Small intestine (tissue), 16 donors: ENCODE measurements at places on chromosomes 7 and 10.

GRCh38 chr7:66233638-66234037 is 28.5 kb downstream of the TPST1 start:
- no peak for DNase-seq

- DNase-seq = no peak
Observed at GRCh38 chr10:96495544-96495943, 18.2 kb downstream of the TLL2 start.

DNA sequence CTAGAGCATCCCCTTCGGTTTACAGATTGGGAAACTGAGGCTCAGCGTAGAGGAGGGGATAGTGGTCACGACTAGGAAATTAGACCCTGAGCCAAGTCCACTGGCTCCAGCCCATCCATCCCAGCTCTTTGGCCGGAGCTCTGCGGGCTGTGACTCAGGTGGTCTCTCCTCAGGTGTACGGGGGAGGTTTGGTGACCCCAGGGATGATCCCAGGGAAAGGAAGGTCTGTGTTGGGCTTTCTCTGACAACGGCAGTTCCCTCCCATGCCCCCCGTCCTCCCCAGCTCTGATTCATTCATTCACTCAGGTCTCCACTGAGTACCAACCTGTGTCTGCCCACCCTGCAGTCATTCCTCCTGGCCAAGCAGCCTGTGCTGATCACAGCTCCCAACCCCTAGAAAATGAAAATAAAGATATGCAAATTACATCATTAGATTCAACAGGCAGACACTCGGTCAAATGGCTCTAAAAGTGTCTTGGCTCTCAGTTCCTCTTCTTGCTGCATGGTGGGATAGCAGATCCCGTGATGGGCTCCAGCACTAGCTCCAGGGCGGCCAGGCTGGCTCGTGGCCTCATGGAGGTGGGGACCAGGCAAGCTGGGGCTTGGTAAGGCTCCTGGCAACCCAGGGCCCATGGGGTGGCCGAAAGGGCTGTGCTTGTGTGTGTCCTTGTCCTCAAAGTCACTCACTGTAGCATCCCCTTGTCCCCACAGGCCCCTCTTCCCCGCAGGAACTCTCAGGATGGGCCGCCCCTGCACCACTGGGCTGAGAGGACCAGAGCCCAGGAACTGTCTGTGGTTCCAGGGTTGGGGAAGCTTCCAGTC is 37.8 kb downstream of the CLRN3 start:
- DNase-seq = no peak

DNA sequence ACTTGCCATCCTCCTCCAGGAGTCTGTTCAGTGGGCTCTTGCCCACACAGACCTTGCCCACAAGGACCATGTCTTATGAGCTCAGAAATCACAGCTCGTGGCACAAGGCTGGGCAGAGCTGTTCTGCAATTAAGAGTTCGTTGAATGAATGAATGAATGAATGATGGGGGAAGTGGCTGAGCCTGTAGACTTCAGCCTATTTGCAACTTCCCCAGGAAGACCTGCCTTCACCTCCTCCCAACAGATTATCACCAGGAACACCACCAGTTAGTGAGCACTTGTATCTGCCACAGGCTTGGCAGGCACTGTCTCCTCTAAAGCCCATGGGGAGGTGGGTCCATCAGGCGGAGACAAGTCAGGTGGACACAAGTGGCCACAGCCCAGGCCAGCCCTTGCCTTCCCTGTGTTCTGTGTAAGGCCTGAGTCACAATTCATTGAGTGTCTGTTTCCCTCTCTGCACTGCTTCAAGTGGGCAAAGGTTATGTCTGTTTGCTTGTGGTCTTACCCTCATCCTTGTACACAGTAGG is 1.8 kb upstream of the FGF8 start:
- DNase-seq = peak; percentile 37

GRCh38 chr7:92644406-92645113 is 54.4 kb upstream of the FAM133B start:
- DNase-seq = peak; percentile 28

DNA sequence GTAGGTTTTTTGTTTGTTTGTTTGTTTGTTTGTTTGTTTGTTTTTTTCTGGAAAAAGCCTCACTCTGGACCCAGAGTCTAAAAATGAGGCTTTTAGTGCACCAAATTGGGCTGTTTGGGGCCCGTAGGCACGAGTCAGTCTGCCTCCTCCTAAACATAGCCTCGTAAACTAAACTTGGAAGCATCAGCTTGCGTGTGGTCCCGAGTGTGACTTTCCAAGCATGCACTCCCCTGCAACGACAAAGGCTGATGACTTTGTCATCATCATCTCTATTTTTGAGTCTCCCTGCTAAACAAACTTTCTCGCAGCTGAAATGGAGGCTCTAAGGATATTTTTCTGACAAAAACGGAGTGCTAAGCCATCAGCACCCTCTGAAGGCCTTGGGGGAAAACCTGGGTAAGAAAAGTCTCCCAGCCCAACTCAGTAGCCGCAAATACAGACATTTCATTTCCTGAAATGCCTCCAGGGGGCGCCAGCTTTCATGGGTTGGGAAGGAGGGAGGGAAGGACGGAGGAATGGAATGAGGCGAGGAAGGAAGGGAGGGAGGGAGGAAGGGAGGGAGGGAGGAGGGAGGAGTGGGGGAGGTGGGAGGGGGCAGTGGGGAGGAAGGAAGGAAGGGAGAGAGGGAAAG is 245.9 kb downstream of the KCNMA1 start:
- peak; percentile 73 for DNase-seq

GRCh38 chr7:116525298-116525912 is 569 bp downstream of the CAV1 start:
- peak; percentile 50 for DNase-seq

DNA sequence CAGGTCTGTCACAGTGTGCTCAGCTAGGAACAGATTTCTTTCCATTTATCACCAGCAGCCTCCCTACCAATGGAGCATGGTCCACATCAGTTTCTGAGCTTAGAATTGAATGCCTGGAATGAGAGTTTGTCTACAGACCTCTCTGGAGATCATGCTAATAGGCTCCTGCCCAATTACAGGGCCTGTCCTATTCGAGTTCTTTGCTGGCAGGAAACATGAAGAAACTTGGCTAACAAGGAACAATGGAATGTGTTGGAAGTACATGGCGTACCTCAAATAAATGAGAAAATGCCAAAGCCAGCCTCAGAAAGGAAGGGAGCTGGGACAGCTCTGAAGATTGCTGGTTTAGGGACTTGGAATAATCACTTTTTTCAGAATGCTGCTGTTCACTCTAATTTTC is 186.0 kb upstream of the AKR1E2 start:
- DNase-seq = no peak

DNA sequence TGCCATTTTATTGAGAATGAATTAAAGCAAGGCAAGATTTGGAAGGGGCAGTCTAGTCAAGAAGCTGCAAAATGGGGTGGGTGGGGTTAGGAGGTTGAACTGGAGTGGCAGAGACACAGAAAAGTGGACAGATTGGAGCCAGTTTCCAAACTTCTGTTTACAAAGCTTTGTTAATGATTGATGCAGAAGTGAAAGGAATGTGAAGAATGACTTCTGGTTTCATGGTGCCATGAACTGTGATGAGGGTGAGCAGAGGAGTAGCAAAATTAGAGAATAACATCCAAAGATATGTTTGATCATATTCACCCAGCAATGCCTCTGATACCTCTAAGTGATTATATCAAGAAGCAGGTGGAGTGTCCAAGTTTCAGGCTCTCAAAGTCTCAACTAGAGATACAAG is 1118.0 kb upstream of the C7orf33 start:
- no peak for DNase-seq

DNA sequence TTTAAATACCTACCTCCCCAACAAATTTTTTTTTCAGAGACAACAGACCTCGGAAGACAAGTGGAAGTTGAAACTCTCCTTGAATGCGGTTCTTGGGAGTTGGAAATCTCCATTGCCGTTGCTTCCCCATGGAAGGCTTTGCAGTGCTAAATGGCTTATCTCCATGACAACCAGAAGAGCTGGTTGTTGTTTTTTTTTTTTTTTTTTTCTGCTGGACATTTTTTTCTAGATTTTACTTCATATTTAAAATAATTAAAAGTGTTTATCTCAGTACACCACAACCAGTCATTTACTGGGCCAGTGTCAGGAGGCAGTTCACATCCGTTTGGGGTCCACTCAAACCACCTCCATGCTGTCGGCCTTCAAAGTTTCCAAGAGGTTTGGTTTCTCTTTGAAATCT is 348.5 kb upstream of the PRKCQ start:
- DNase-seq = no peak

- DNase-seq = no peak
Observed at GRCh38 chr7:39749177-39749576, 125.8 kb downstream of the RALA start.

DNA sequence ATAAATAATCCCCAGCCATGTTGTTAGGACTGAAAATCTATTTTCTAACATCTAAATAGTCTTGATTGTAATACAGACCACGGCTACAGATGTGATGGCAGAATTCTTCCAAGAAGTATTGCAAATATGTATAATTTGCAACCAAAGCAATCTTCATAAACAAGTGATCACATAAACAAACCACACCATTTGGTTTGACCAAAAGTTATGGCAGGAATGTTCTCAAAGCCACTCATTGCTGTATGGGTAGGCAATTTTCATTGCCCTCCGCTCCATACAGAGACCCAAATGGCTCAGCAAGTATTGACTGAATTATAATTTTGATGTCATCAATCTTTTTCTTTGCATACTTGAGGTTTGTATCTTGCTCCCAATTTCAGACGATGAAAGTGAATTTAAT is 19.0 kb upstream of the RHOBTB1 start:
- no peak for DNase-seq

DNA sequence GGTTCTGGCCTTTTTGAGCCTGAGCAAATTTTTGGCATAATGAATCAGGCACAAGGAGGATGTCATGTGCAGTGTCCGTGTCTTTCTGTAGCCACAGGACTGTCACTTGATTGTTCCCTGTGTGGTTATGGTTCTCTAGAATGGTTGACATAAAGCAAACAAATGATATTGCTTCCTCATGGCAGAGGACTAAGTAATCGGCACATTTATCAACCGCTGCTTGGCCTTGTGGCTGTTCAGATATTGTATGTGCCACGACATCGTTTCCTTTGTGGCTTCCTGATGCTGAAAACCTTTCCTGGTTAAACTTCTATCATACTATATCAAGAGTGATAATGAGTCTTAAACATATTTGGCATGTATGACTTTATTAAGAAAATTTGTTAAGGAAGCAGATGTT is 598.8 kb downstream of the SUGCT start:
- no peak for DNase-seq
